ENCODE measurements at places on chromosomes 6 and 20. TPM values are rescaled to one million over a fixed set of nuclear protein-coding genes. Genes with fewer than 3 reads are reported as not detected.

VWA7 gene
- under 0.01 TPM for total RNA-seq

CUTA gene
- total RNA-seq, result 105 TPM

DNA sequence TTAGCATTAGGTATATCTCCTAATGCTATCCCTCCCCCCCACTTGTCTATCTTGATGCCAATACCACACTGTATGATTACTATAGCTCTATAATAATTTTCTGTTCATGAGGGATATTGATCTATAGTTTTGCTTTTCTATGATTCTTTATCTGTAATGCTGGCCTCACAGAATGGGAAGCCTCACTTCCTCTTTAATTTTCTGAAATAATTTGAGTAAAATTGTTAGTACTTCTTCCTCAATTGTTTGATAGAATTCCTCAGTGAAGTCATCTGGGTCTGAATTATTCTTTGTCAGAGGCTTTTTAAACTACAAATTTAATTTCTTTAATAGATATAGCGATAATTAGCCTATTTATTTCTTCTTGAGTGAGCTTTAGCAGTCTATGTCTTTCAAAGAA is 31.2 kb downstream of the SIRPD start:
- DNase-seq, result no peak

TFAP2D gene
- not detected for total RNA-seq

- no peak for DNase-seq
Observed at GRCh38 chr6:4913705-4914419, 90.0 kb downstream of the RPP40 start.

ANKEF1 gene
- 3.5 TPM for total RNA-seq

GRCh38 chr6:112770308-112770707 is 423.2 kb downstream of the RFPL4B start:
- no peak for DNase-seq

- no peak for DNase-seq
Observed at GRCh38 chr6:118277631-118278030, 270.5 kb upstream of the PLN start.

GRCh38 chr6:19662911-19663310 is 174.3 kb upstream of the ID4 start:
- no peak for DNase-seq

- DNase-seq, result no peak
Observed at GRCh38 chr6:91442342-91442741, 855.5 kb upstream of the MAP3K7 start.

KIAA1586 gene
- 17.3 TPM for total RNA-seq

CRISP3 gene
- total RNA-seq, result not detected

DNA sequence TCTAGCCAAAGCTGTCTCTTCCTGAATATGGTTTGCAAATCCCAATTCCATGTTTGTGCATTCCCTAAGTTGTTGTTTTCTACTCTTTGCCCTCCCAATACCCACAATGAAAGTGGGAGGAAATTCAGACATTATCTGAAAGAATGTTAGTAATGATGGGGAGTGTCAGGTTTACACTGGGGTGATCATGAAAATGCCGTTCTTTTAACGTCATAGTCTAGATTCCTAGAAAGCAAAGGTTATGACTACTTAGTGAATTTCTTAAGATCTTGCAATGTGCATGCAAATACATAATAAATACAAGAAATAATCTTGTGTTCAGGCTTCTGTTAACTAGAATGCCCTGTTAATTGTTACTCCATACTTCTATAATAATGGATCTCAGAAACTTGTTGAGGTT is 101.0 kb downstream of the LCA5 start:
- DNase-seq, result no peak

- no peak for DNase-seq
Observed at GRCh38 chr20:44021900-44022299, 107.2 kb downstream of the TOX2 start.

DNA sequence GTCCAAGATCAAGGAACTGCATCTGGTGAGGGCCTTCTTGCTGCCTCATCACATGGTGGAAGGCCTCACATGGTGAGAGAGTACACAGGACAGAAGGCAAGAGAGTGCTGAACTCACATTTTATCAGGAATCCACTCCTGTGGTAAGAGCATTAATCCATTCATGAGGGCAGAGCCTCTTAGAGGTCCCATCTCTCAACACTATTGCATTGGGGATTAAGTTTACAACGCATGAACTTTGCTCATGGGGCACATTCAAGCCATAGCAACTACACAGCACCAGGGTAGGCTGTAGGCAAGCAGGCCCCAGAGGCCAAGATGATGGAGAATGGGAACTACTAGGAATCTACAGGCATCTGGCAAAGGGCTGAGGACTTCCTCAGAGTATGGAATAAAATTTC is 10.0 kb upstream of the TGIF2 start:
- DNase-seq, result no peak

GRCh38 chr20:3400260-3401155 is 7.0 kb downstream of the DNAAF9 start:
- no peak for DNase-seq

DNA sequence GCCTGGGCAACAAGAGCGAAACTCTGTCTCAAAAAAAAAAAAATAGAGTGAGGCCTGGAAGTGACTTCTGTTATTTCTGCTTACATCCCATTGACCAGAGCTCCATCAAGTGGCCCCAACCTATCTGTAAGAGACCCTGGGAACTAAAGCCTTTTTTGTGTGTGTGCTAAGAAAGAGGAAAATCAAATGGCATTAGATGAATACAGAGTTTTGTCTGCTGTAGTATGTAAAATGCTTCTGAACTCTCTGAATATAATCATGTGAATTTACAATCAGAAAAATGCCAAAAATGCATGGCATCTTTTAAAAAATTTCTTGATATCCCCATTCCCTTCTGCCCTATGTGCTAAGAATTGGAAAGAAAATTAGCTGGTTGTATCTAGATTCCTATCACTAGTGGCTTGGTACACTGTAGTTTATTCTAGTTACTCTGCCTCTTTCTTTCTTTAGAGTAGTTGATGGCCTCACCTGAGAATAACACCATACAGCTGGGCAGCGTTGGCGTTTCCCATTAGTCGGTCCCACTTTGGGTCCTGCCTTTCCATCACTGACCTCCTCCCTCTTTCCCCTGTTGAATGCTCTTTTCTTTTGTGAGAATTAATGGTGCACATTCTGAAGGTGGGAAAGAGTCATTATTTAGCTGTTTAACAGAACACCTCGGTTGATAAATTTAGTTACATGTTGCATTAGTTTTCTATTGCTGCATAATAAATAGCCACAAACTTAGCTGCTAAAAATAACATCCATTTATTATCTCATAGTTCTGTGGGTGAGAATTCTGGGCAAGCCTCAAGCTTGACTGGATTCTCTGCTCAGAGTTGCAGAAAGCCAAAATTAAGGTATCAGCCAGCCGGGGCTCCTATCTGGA is 38.2 kb downstream of the SAMD5 start:
- no peak for DNase-seq

GRCh38 chr6:14117158-14118090 is at the start of gene CD83:
TSS of gene CD83 (plus strand) at chr6:14117772. CDS start at chr6:14117812, 40 bp downstream.
- DNase-seq, result peak; percentile 51

DNA sequence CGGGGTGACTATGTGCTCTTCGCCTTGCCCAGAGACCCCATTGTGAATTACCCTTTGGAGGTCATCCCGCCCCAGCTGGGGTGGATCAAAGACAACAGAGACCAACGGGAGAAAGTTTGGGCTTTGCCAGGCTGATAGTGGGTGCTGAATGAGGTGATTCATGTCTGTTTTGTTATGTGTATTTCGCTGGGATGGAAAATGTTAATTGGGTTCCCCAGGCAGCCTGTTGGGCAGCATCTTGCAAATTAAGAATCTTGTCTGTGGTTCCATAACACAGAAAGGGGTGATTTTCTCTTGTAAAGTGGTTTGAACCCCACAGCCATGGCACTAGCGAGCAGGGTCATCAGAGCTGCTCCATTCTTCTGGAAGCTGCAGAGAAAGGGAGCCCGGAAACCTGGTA is 63.1 kb upstream of the UNC93A start:
- DNase-seq, result no peak

DNA sequence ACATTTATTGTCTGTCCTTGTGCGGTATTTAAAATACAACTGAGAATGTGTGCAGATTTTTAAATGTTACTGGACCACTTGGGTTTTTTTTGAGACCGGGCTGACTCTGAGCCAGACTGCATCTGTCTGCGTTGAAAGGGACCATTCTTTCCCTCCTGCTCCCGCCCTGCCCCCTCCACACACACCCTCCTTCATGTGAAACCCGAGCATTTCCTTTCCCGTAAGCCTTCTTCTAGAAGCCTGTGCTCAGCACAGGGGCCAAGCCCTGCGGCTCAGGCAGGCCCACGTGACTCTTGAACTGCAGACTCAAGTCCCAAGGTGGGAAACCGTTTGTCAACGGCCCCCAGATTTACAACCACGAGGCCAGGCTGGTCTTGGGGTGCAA is 82.7 kb upstream of the FOXC1 start:
- peak; percentile 64 for DNase-seq
